Hindlimb muscle (tissue), 1 donor: ENCODE measurements at places on chromosomes 12 and 14.

DNA sequence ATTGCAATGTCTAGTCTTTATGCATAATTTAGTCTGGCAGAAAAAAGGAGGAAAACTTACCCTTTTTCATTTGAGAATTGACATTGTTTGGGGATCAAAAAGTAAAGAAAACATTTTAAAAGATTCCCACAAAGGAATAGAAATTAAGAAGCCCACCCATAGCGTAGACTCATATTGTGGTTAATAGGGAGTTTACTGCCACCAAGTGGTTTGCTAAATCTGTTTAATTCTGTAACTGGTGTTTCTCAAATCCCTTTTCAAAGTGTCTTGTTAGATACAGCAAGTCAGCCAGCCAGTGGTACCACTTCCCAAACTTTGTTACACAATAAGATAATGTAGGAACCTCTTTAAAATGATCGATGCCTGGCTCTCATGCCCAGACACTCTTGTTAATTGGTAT is 180.3 kb downstream of the IPO8 start:
- peak; percentile 9 for DNase-seq

GRCh38 chr12:23083267-23083666 is 458.3 kb downstream of the ETNK1 start:
- no peak for DNase-seq

- DNase-seq: no peak
These were observed 60.7 kb upstream of the GZMB start for GRCh38 chr14:24694680-24695079.

DNA sequence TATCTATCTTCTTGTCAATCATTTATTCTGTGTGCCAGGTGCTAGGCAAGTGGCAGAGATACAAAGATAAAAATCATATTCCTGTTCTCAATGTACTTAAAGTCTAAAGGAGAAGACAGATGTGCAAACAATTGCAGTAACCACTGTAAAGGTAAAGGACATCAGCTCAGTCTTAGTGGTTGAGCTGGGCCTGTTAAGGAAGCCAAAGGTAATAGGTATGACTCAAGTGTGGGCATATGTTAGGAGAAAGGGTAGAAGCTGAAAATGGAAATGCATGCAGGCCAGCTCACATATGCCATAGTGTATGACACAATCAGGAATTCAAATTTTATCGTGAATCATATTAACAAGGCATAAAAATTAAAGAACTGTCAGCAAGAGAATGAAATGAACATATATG is 49.8 kb downstream of the FAR2 start:
- no peak for DNase-seq

DNA sequence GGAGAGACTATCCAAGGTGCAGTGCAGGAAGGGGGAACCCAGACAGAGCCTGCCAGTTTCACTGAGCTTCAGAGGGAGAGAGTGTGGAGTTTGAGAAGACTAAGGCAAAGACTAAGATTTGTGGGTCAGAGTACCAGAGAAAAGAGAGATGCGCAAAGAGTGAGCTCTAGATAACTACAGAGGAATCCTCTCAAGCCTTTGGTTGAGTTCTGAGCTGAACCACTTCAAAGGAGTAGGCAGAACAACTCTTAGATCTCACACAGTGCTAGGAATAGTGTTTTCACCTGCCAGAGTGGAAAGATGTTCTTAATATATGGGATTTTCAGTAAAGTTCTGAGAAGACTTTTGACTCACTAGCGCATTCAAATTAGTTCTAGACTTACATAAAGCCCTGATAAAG is 10.7 kb upstream of the M6PR start:
- no peak for DNase-seq

DNA sequence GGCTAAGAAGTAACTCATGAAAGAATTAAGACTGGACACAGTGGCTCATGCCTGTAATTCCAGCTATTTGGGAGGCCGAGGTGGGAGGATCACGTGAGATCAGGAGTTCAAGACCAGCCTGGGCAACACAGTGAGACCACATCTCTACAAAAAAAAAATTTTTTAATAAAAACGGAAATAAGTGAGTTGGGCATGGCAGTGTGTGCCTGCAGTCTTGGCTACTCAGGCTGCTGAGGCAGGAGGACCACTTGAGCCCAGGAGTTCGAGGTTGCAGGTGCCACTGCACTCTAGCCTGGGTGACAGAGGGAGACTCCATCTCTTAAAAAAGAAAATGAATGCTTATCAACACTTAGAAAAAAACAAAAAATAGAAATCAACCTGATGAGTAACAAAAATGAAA is 117.7 kb downstream of the CALM1 start:
- DNase-seq: no peak

GRCh38 chr12:91111366-91112325 is at the start of gene LUM:
Gene LUM (minus strand): TSS chr12:91111494. CDS start chr12:91108979, 2,515 bp downstream.
- peak; percentile 89 for DNase-seq
